ENCODE measurements at places on chromosomes 4 and X. TPM values are rescaled to one million over a fixed set of nuclear protein-coding genes. Genes with fewer than 3 reads are reported as not detected.

UGT2B10 gene
- not detected for total RNA-seq

HSFX4 gene
- total RNA-seq: not detected

KCNE5 gene
- 0.98 TPM for total RNA-seq

PLXNA3 gene
- 13.2 TPM for total RNA-seq

STATH gene
- not detected for total RNA-seq

ARX gene
- total RNA-seq: not detected

MAGED2 gene
- total RNA-seq: 87.8 TPM

PCDH18 gene
- total RNA-seq: 100 TPM

MRFAP1 gene
- total RNA-seq: 86.3 TPM

HUWE1 gene
- total RNA-seq: 101 TPM

SLC2A9 gene
- total RNA-seq: 0.78 TPM

C4orf51 gene
- total RNA-seq: not detected

EIF4E gene
- 186 TPM for total RNA-seq

MAGEA8 gene
- not detected for total RNA-seq

KLKB1 gene
- total RNA-seq: 0.37 TPM

CXCL3 gene
- total RNA-seq: 3.7 TPM

SPINK2 gene
- not detected for total RNA-seq

PCYT1B gene
- under 0.01 TPM for total RNA-seq

CT45A3 gene
- total RNA-seq: not detected

TXK gene
- total RNA-seq: 0.37 TPM

GATA1 gene
- total RNA-seq: not detected

MAGEA10 gene
- not detected for total RNA-seq

PHEX gene
- 1.1 TPM for total RNA-seq

ENAM gene
- total RNA-seq: not detected

ADRA2C gene
- total RNA-seq: not detected

RAB41 gene
- not detected for total RNA-seq

CSN2 gene
- total RNA-seq: not detected

CACNA1F gene
- total RNA-seq: not detected

AFF1 gene
- 18.4 TPM for total RNA-seq
